ENCODE measurements at places on chromosomes 13 and 19. TPM values are rescaled to one million over a fixed set of nuclear protein-coding genes. Genes with fewer than 3 reads are reported as not detected.

Gene CADM4
- total RNA-seq, result 3.8 TPM

Gene SHANK1
- 6.8 TPM for total RNA-seq

Gene FBXO27
- 6.4 TPM for total RNA-seq

Gene C19orf81
- not detected for total RNA-seq

Gene OR10H1
- not detected for total RNA-seq

Gene ZSCAN4
- total RNA-seq, result 0.37 TPM

Gene LENG8
- total RNA-seq, result 107 TPM

Gene DCLK1
- 4.5 TPM for total RNA-seq

Gene CLEC17A
- not detected for total RNA-seq

Gene MEIS3
- 46.6 TPM for total RNA-seq

Gene APC2
- 0.46 TPM for total RNA-seq

Gene EDDM13
- total RNA-seq, result not detected

Gene SRRM5
- 0.05 TPM for total RNA-seq

Gene HSD17B14
- total RNA-seq, result 19.0 TPM

Gene FXYD7
- total RNA-seq, result not detected

Gene AKAP11
- 39.5 TPM for total RNA-seq

Gene ATF5
- 4.8 TPM for total RNA-seq

Gene PLPP2
- 51.1 TPM for total RNA-seq

Gene ADGRL1
- 1.5 TPM for total RNA-seq

Gene CBLC
- not detected for total RNA-seq

Gene WDR87
- total RNA-seq, result not detected

Gene ZNF536
- total RNA-seq, result not detected

Gene KRI1
- total RNA-seq, result 9.8 TPM

Gene HPN
- not detected for total RNA-seq

Gene NCAN
- total RNA-seq, result not detected

Gene SYDE1
- total RNA-seq, result 44.0 TPM

Gene MBD3
- total RNA-seq, result 70.7 TPM

Gene SYNGR4
- total RNA-seq, result not detected

Gene SIGLEC5
- not detected for total RNA-seq

Gene CXCL17
- total RNA-seq, result not detected

Gene ZNF850
- total RNA-seq, result 7.5 TPM

Gene TEX29
- total RNA-seq, result not detected

Gene SIGLEC12
- not detected for total RNA-seq

Gene CYP4F2
- total RNA-seq, result not detected

Gene CD177
- total RNA-seq, result not detected

Gene MIA
- not detected for total RNA-seq

Gene C19orf33
- total RNA-seq, result not detected

Gene NALCN
- total RNA-seq, result 27.0 TPM

Gene NLRP11
- not detected for total RNA-seq

Gene KL
- total RNA-seq, result not detected

Gene ADGRE2
- 0.32 TPM for total RNA-seq

Gene ZNF780B
- 16.3 TPM for total RNA-seq

Gene FAM32A
- 86.4 TPM for total RNA-seq

Gene GJB2
- 0.28 TPM for total RNA-seq

Gene BRME1
- 0.37 TPM for total RNA-seq

Gene ZNF729
- not detected for total RNA-seq
